ENCODE measurements at places on chromosomes 7 and 10.

DNA sequence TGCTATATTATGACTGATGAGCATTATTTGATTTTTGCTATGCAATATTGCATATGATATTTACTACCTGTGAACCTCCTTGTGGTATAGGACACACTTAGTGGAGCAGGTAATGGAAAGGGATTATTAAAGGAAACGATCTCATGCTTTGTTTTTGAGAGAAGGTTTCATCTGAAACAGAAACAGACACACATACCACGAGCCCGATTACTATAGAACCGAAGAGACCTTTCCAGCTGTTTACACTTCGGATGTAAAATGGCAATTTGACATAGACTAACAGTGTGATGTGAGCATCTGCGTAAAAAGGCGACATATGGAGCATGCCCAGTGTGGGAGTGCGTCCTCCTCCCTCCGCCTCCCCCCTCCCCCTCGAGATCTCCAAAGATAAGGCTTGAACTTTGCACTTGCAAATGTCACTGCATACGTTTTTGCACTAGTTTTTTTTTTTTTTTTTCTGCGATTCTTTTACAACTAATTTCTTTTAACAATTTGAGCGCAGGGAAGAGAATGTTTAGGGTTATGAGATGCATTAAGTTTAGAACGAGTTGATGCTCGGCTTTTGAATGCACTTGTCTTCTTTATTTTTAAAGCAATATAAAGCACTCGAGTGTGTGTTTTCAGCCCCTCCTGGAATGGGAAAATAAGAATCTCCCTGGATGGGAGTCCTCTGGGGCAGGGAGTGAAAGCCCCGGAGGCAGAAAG is 251.0 kb downstream of the NSUN6 start:
- no peak for DNase-seq

GRCh38 chr7:23346316-23346715 is 47.2 kb downstream of the MALSU1 start:
- DNase-seq, result no peak

- no peak for DNase-seq
These were observed 1060.6 kb upstream of the AUTS2 start for GRCh38 chr7:68537774-68538071.

- DNase-seq, result no peak
These were observed 509.0 kb upstream of the PODXL start for GRCh38 chr7:132065193-132065988.

GRCh38 chr7:2761801-2762497 is 73.9 kb downstream of the AMZ1 start:
- DNase-seq, result no peak

- DNase-seq, result no peak
These were observed 155.1 kb downstream of the LYZL1 start for GRCh38 chr10:29443745-29444523.

DNA sequence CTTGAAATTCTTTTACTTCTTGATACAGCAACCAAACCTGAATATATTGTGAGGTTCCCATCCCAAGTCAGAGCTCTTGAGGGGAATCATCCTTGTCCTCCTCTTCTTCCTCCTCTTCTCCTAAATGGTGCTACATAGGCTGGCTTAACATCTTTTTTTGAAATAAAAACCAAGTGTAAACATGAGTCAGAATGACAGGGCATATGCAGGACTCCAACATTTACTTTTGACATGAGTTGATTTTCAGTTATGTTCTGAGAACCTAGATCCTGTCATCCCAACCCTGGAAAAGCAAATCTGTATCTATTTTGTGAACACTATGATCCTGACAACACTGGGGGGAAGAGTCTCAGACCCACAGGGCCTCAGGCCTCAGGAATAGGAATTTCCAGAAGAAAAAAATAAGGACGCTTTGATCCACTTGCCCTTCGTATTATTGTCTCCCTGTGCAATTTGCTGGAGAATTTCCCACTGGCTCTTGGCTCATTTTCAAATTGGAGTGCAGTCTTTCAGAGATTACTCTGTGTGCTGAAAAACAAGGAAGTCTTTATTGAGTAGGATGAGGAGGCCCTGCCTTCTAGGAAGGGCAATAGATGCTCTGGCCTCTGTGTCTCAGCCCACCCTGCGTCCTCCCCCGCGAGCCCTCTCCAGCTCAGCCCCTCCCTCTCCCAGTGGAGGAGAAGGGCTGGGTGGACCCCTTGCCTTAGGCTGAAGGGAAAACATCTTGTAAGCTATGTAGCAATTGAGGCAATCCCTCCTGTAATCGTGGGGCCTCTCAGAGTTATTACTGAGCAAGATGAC is 121.6 kb downstream of the CREB5 start:
- DNase-seq, result no peak

- DNase-seq, result no peak
These were observed 713 bp downstream of the IMMP2L start for GRCh38 chr7:111561654-111561903.

All from NCI-H187 (cell line).